H54 (cell line): ENCODE measurements at places on chromosomes 1 and 21.
A peak's percentile ranks its signal among the peaks of the same experiment; 100 is the strongest.

DNA sequence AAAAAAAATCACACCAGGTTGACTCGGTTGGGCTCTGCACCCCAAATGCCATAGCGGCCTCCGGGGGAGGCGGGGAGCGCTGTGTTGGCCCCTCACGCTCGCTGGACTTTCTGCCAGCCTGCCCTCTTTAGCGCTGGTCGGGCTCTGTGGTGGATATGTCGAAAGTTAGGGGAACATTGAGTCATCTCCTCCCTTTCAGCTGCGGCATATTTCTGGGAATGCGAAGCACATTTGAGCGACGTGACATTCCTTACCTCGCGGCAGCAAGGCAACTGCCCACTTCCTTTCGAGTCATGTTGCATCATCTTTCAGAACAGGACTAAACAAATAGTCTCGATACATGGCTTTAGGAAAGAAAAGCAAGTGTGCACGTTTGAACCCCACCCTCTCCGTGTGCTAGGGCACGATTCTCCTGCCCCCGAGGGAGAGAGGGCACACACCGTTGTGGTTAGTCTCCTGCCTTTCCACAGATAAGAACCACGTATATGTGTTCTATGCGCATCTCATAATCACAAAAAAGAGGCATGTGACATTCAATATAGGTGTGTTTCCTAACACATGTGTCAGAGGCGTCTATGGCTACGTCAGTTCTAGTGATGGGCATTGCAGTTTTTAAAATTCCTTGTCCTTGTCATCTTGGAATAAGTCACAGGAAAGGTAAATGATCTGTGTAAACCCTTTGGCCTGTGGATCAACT is 105.9 kb upstream of the SLC45A1 start:
- peak; percentile 57 for DNase-seq

DNA sequence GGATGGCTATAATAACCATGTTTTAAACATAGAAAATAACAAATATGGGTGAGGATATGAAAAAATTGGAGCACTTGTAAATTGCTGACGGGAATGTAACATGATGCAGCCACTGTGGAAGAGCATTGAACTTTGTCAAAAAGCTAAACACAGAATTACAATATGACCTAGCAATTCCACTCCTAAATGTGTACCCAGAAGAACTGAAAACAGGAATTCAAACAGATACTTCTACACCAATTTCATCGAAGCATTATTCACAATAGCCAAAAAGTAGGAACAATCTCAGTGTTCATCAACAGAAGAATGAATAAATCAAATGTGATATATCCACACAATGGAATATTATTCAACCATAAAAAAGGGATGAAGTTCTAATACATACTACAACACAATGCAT is 32.7 kb upstream of the COA6 start:
- DNase-seq, result no peak

- no peak for DNase-seq
These were observed at the start of gene PLPPR5 for GRCh38 chr1:99004861-99005442. Gene PLPPR5 (minus strand): TSS chr1:99004861. CDS start chr1:99004671, 190 bp downstream.

DNA sequence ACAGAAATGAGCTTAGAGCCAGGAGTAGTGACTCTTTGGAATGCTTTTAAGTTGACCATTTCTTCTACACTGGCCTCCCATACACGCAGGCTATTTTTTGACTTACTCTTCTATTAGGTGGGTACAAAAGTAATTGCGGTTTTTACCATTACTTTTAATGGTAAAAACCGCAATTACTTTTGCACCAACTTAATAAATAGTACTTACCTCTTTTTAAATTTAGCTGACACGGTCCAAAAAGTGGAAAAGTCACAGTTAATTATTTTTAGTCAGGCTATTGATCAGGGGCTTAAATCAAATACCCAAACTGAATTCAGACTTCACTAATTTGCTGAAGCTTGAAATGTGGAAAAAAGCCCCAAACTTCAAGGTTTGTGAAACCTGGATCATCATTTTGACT is 138.7 kb downstream of the GRIK1 start:
- no peak for DNase-seq

DNA sequence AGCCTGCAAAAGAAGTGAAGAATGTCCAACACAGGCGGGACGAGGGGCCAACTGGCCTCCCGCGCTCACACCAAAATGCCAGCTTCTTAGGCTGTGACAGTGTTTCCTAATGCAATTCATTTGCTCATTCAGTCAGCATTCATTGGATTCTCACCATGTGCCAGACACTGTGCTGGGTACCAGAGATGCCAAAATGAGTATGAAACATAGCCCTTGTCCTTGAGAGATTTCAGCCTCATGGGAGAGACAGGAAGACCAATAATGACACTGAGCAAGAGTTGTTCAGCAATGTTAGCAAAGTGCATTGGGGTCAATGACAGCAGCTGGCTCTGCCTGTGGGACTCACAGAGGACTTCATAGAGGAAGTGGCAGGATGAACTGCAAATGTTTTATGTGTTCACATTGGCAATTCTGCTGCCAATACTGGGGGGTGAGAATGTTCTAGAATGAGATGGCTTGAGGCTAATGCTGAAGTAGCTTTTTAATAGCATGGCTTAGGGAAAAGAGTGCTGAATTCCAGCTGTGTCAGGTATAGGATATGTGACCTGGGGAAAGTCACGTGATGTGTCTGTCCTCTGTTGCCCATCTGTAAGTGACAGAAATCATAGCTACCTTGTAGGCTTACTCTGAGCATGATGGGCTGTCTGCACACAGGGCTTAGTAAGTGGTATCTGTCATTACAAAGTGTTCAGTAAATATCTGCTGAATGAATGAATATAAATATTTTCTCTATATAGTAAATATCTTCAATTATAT is 58.3 kb upstream of the KIF26B start:
- DNase-seq, result no peak

- no peak for DNase-seq
These were observed 64.2 kb upstream of the ERRFI1 start for GRCh38 chr1:8090241-8090702.

DNA sequence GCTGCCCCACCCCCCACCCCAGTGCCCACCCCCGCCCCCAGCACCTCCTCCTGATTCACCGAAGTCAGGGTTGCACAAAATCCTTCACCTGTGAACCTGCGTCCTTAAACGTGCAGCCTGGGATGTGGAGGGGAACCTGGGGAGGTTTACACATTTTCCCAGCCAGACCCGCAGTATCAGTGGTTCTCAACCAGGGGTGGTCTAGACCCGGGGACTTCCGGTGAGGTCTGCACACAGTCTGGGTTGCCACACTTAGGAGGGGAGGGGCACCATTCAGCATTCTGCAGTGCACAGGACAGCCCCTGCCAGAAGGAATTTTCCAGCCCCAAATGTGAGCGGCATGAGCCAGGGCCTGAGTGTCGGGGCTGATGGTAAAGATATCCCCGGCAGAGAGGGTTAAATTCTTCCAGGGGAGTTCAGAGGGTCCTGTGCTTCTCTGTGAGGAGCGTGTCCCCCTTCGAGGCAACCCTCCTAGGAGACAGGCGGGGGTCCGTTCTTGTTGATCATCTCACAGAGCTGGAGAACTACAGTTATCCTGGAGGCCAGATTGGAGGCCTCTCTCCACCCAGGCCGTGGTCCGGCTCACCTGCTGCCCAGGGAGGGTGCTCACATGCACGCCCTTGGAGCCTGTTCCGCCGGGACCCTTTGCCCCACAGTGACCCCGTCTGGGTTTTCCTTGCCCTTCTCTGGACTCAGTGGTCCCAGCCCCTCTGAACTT is 113.6 kb downstream of the SIK1 start:
- DNase-seq, result no peak

DNA sequence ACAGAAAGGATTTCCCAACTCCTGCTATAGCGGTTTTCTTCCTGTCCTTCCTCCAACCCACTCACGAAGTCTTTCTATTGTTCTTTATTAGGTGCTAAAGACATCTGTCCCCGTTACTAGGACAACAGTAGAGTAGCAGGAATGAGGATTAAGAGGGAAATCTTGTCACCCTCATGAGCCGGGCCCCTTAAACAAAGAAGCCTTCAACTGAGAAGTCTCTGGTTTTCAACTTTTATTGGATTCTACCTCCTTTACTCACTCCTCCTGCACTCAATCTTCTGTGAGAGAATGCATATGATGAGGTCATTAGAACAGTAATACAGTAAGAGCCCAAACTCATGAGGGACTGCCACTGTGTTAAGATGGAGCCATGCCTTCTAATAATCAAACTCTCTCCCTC is 206.3 kb downstream of the OMA1 start:
- no peak for DNase-seq

- no peak for DNase-seq
These were observed 34.5 kb downstream of the PARP1 start for GRCh38 chr1:226373376-226373775.

GRCh38 chr1:207883104-207883651 is 27.7 kb downstream of the CD34 start:
- no peak for DNase-seq

DNA sequence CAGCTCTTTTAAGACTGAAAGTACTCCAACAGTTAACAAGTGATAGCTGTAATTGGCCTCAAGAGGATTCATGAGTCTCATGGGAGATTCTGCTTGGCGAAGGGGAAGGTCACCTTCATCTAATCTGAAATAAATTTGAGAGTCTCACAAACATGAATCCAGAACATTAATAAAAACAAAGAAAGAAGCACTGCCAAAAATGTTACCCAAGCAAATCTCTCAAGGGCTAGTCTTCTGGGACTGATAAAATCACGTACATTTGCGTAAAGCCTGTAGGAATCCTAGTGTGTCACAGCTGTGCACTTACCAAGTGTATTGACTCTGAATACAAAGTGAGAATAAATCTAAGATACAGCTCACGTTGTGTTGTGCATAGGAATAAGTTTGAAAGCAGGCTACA is 21.2 kb upstream of the NUF2 start:
- no peak for DNase-seq
